ENCODE measurements at places on chromosomes 2 and 18.

- no peak for DNase-seq
Observed at GRCh38 chr18:60146220-60146960, 226.2 kb downstream of the MC4R start.

GRCh38 chr2:155240176-155240575, 541.7 kb downstream of the KCNJ3 start:
- DNase-seq: no peak

- DNase-seq: no peak
Observed at GRCh38 chr2:154375579-154375931, 322.9 kb upstream of the KCNJ3 start.

DNA sequence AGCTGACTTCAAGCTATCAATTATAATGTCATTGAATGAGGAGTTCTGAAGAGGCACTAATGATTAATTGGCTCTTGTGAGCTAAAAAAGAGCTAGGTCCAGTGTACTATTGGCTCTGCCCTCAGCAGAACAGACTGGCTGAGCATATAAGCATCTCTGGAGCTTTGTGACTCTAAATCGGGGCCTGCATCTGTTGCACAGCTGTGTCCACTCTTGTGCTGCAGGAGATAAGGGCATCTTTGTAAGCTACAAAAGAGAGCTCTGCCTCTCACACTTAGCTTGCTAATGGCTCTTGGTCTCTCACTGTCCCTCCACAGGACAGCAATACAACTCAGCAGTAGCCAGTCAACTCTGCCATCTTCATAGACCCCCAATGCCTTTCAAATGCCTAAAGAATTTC, 61.5 kb upstream of the L3MBTL4 start:
- DNase-seq: no peak

GRCh38 chr18:13494871-13495445, 231.4 kb downstream of the FAM210A start:
- no peak for DNase-seq

DNA sequence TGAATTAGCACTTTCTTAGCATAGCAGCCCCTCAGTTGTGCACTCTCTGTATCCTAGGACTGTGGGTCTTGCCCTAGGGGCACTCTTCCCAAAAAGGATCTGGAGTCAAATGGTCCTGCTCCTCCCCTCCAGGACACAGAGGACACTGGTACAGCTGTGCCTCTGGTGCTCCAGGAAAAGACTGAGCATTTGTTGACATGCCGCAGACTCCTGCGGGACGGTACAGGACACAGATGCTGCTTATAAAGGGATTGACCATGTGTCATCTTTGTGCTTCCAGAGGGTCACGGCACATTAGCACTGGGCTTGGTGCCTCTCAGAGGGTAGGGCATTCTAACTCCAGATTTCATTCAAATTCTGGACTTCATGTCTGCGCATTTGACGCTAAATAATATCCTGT, 110.5 kb downstream of the KLF7 start:
- no peak for DNase-seq

DNA sequence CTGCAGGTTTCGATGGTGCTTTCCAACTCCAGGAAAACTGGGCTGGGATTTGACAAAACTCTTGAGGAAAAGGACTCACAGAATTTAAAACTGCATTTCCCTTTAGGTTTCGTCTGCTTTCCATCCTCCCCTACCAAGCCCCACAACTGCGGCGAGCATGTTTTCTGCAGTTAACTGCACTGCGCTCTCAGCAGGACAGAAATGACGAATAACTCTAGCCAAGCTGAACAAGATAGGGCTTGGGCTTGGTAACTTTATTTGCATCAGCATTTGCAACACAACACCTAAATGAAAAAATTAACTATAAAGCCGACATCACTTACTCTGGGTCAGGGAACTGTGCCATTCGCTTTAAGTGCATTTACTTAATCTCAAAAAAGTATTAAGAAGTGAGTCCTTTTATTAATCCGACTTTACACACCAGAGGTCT, 669 bp upstream of the PIKFYVE start:
- DNase-seq: no peak

GRCh38 chr2:8219096-8219495, 462.8 kb upstream of the ID2 start:
- DNase-seq: no peak

DNA sequence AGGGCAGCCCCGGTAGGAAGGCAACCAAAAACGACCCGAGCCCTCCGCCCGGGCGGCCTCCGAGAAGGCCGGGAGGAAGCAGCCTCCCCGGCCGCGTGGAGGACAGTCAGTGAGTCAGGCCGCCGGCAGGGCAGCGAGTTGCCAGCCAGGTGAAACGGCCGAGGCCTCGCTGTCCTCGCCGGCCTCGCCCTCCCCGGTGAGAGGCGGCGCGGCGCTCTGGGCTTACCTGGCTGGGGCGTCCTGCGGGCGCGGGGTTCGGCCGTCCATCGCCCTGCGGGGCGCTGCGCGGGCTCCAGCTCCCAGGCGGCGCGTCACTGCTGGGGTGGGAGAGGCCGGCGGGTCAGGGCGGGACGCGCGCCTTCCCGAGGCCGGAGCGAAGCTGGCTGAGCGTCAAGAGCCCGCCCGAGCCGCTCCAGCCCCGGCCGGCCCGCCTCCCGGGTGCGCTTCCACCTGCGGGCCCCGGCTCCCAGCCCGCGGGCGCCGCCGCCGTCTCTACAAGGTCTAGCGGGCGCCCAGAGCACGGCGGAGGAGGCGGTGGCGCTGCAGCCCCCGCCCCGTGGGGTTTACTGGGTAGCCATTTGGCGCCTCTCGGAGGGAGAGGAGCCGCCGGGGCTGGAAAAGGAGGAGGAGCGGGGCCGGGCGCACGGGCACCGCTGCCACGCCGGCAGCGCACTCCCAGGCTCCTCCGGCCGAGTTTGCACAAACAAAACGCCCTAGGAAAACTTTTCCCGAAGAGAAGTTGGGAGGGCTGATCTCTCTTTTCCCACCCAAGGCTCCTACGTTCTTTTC, 499 bp downstream of the COBLL1 start:
- DNase-seq: peak; percentile 92

- no peak for DNase-seq
Observed at GRCh38 chr2:77294474-77294873, 227.7 kb downstream of the LRRTM4 start.

DNA sequence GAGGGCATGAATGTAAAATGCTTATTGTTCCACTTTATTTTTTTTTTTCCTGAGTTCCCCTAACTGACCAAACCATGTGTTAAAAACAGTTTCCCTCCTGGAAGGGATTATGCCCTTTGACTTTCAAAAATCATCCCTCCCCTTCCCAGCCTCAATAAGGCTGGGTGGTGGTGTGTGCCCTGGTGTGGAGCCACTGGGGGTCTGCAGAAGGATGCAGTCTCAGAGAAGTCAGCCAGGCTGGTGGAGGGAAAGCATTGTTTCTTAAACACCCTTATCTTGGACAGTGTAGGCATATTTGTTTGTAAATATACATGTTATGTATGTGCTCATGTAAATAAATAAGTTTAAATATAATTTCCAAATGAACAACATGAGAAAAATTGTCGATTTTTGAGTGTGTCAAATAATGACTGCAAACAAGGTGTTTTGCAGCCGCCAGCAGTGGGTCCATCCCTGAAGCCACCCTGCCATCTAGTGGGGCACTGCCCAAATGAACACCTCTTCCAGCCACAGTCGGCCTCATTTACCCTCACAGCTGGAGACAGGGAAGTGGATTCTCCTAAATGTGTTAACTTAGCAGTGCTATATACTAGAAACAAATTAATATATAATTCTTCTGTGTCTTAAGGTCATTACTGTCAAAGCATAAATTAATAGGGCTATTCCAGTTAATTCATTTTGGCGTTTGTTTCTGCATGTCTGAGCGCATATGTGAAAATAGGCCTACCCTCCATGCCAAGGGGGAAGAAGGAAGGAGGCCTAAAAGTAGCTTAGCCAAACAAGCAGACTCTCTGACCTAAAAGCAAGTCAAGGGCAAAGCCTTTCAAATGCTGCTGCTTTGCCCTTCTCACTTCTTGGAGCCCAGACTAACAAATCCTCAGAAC, 209.6 kb upstream of the PIK3C3 start:
- no peak for DNase-seq

DNA sequence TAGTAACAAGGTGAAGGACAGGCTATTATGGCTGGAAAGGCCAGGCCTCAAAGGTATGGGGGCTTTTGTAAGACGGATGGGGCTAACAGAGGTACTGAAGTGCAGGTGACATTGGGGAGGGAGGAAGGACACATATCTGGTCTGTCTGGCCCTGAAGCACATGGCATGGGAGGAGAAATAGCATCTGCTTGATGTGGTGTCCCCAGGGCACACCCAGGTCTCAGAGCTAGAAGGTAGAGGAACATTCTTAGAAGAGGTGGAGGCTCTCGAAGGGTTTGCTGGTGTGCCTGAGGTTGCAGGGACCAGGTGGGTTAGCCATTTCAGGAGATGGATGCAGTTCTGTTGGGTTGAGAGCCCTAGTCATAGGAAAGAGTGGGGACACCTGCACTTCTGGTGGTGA, 9.5 kb downstream of the RALB start:
- no peak for DNase-seq

DNA sequence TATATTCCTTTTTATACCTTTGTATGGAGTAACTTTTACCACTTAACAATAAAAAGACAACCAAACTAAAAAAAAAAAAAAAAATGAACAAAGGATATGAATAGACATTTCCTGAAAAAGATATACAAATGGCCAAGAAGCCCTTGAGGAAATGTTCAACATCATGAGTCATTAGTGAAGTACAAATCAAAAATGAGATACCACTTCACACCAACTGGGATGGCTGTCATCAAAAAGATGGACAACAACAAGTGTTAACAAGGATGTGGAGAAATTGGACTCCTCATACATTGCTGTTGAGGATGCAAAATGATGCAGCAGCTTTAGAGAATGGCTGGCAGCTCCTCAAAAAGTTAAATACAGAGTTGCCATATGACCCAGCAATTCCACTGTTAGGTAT, 22.6 kb upstream of the SCYGR2 start:
- DNase-seq: no peak

- DNase-seq: no peak
Observed at GRCh38 chr2:216534809-216535208, 36.2 kb downstream of the RPL37A start.

DNA sequence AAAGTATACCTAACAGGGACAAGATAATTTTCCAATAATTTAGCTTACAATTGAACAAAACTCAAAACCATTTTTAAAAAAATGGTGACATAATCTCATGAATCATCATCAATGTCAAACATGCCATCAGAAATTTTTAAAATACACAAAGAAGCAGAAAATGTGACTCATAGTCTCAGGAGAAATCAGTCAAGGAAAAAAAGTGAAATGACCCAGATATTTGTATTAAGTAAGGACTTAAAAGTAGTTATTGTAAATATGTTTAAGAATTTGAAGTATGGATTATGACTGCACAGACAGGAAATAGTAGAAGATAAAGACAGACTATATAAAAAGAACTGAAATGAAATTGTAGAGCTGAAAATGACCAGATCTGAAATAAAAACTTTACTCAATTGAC, 473.9 kb upstream of the SYT4 start:
- DNase-seq: no peak

DNA sequence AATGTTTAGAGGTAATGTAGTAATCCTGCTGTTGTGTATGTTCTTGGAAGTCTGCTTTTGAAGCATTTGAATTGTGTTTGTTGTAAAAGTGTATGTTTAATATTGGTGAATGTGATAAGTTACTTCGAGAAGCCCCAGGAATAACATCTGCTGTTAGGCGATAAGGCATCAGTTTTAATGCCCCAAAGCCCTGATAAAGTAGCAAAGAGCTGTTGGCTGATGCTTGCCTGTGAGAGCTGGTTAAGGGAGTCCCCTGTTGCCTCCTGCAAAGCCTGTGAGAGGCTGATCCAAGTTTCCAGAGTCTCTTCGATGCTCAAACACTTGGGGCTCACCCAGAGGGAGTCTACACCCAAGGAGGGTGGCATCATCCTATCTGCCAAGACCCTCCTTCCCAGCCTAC, 110.3 kb downstream of the RNF152 start:
- no peak for DNase-seq

- DNase-seq: no peak
Observed at GRCh38 chr2:223562078-223562477, 40.1 kb downstream of the SCG2 start.

DNA sequence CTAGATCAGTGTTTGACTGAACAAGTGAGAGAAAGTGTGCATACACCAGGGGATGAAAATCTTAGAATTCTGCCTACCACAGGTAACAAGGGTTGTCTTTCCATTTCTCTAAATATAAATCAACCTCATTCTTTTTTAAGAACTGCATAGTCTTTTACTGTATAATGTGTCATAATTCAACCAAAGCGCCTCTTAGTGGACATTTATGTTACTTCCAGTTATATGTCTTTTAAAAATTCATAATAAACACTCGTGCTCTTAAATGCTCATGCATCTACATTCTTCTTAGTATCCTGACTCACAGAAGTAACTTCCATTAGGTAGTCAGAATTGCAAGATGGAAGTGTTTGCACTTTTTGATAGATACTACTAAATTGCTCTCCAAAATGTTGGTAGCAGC, 76.2 kb downstream of the CHRNA1 start:
- DNase-seq: no peak

DNA sequence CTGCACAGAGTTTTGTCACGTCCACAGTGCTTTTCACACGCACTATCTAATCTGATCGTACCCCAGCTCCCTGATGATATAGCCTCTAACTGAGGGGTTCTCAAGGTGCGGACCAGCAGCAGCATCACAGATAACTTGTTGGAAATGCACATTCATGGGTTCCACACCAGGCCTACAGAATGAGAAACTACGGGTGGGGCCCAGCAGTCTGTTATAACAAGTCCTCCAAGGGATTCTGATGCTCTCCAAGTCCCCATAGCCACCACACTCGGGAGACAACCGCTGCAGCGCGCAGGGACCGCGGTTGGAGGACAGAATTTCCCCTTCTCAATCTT, 745 bp upstream of the BZW1 start:
- no peak for DNase-seq
